ENCODE measurements at places on chromosomes 12 and 14.
A peak's percentile ranks its signal among the peaks of the same experiment; 100 is the strongest.

DNA sequence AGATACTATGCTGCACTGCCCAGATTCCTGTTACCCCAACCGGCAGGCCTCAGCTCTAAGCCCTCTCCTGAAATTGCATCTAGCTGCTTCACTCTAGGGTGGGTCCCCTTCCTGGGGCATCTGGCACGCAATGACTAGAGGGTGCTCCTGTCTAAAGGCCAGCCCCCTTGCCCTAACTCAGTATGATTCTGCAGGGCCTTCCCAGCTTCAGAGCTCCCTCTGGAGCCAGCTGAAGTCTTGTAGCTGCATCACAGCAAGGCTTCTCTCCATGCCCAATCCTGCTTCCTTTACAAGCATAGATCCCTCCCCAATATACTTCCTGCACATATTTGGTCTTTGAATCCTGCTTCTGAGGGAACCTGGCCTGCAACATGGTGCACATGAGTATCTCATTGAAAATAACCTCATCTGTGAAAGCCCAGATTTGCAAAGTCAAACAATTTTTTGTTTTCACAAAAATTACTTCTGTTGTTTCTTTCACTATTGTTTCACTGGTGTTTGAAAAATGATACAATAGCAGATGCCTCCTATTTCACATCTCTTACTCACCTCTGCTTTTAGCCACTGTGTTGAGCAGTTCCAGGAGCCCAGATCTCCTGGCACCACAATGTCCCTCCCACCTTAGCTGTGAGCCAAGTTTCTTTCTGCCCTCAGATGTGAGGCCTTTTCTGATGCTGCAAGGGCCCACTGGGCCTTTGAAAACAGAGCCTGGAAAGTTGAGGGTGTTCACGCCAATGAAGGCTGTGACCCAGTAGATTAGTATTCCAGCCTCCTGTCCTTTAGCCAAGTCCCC lies 169.5 kb upstream of the EGLN3 start:
- DNase-seq, result no peak

GRCh38 chr12:104567832-104568486 lies 111.2 kb downstream of the CHST11 start:
- no peak for DNase-seq

DNA sequence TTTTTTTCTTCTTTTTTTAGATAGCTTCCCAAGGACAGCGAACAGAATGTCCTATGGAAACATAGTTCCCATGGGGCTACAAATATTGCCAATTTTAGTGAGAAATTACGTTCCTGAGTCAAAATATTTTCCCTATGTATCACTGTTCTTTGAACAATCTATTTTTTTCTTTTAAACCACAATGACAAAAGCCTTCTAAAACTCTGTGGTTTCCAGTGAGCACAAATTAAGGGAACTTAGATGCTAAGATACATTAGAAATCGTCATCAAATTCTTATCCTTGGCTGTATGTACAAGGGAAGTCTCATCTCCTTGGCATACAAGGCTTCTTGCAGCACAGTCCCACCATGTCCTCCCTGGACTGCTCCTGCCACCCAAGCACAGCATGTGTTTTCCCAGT lies 17.9 kb downstream of the CPM start:
- no peak for DNase-seq

DNA sequence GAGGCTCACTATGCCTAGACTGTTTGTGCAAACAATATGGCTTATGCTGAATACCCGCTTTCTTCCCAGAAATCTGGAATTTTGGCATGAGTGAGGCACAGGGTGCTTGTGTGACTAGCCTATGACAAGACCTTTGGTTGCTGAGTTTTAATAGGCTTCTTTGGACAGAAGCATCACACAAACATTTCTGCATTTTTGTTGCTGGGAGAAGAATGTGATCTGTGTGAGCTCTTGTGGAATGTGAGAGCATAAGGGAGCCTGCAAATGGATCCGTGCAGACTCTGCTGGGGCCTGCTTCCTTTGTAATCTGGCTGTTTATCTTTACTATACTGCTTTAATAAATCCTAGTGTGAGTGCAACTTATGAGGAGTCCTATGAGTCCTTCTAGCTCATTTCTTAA lies 83.0 kb upstream of the ZDHHC17 start:
- no peak for DNase-seq

- DNase-seq, result no peak
Measured at GRCh38 chr12:44225149-44225510, 389.2 kb downstream of the TMEM117 start.

DNA sequence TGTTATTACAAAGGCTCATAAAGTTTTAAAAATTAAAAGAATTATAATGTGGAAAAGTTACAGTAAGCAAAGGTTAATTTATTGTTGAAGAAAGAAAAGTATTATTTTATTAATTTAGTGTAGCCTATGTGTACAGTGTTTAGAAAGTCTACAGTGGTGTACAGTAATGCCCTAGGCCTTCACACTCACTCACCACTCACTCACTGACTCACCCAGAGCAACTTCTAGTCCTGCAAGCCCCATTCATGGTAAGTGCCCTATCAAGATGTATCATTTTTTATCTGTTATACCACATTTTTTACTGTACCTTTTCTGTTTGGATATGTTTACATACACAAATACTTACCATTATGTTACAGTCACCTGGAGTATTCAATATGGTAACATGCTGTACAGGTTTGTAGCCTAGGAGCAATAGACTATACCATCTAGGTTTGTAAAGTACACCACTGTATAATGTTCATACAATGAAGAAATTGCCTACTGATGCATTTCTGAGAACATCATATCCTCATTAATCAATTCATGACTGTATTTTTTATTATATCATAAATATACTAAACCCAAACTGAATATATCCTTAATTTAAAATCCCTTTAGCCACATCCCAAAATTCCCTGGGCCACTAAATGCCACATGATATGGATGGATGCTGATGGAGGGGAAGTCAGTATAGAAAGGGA lies 43.6 kb upstream of the NID2 start:
- no peak for DNase-seq

DNA sequence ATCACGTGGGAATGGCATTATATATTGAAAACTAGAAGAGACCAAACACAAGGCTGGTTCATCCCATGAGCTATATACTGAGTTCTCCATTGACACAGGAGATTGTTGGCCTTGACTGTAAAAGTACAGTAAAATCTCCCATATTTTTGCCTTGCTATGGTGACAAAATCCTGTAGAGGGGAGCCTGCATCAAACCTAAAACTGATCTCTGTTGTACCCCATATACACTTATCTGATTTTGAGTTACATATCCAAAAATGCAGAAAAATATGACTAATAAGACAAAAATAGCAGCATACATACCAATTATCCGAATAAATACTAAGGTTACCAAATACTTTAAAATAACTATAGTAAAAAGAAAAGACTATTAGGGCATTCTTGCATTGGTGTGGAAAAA lies 60.4 kb downstream of the TMTC3 start:
- no peak for DNase-seq

GRCh38 chr14:101875727-101876554 lies 88.4 kb upstream of the DYNC1H1 start:
- no peak for DNase-seq

- no peak for DNase-seq
Measured at GRCh38 chr12:27555925-27556778, 32.1 kb downstream of the PPFIBP1 start.

- DNase-seq, result peak; percentile 79
Measured at GRCh38 chr12:57765003-57765697, 1.7 kb downstream of the CYP27B1 start.

- no peak for DNase-seq
Measured at GRCh38 chr12:78260976-78261375, 430.3 kb downstream of the NAV3 start.

DNA sequence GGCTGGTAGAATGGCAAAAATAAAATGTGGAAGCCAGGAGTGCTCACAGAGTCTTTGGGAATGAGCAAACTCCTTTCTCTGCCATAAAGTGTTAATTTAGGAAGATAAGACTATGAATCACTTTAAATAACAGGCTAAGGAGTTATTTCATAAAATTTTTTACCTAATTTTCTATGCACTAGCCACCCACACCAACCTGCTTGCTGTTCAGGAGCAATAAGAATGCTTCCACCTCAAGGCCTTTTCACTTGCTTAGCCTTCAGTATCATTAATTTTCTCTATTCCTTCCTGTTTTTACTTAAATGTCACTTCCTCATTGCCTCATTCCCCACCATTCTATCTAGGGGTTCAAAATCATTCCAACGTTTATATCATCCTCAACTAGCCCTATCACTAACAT lies 326.8 kb downstream of the CCER1 start:
- no peak for DNase-seq

DNA sequence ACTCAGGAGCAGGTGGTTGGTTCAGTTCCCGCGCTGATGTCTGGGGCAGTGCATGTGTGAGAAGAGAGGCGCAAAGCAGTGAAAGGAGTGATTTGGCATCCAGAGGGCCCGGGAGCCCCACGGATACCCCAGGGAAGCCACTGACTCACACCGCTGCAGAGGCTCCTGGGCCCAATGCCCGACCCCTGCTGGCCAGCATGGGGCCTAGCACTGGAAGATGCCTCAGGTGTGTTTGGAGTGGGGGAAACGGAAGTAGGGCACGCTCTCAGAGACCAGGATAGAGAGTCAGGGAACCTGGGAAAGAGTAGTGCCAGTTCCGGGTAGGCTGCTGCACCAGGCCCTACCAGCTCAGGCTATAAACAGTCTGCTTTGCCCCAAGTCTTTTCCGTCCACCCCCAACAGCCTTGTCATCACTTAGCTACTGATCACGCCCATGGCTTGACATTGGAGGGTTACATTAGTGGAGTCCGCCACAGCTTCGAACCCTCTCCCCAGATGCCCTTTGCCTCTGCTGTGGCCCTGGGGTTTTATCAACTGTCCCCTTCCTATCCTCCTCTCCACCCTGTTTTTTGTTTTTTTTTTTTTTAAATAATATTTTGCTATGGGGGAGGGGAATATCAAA lies 9.5 kb upstream of the CSAD start:
- DNase-seq, result peak; percentile 67

- no peak for DNase-seq
Measured at GRCh38 chr14:24613747-24614146, 4.3 kb upstream of the GZMH start.

GRCh38 chr12:12024911-12025682 lies 45.6 kb upstream of the BCL2L14 start:
- DNase-seq, result peak; percentile 56

- DNase-seq, result no peak
Measured at GRCh38 chr14:92768795-92769194, 20.4 kb upstream of the LGMN start.

DNA sequence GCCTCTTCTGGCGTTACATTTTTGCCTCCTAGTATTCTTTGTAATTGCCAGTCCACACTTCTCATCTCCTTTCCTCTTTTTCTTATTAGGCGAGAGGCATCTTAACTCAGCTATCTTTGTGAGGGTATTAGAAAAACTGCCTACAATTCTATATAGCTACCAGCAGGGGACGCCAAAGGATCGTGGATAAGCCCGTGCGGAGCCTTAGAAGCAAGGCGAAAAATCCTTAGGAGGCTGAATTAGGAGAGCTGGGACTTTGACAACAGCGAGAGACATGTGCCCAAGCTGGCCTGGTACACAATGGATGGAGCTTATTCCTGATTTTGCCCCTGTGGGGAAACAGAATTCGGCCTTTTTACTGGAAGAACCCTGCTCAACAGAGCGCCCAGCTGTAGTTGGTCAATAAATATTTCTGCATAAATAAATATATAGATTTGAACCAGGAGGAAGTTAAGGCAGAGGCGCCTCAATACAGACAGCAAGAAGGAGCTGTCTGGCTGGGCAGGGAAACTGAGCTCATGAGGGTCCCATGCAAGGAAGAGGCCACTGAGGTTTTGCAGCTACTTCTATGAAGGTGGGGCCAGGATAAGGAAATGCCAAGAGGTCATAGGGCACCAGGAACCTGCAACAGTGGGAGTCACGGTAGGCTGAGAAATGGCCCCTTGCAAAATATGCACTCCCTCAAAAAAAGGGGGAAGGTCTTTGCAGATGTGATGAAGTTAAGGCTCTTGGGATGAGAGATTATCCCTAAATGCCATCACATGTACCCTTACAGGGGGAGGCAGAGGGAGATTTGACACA lies 14.6 kb upstream of the RBM19 start:
- DNase-seq, result peak; percentile 39

- peak; percentile 56 for DNase-seq
Measured at GRCh38 chr14:61478971-61479473, 157.6 kb downstream of the PRKCH start.

DNA sequence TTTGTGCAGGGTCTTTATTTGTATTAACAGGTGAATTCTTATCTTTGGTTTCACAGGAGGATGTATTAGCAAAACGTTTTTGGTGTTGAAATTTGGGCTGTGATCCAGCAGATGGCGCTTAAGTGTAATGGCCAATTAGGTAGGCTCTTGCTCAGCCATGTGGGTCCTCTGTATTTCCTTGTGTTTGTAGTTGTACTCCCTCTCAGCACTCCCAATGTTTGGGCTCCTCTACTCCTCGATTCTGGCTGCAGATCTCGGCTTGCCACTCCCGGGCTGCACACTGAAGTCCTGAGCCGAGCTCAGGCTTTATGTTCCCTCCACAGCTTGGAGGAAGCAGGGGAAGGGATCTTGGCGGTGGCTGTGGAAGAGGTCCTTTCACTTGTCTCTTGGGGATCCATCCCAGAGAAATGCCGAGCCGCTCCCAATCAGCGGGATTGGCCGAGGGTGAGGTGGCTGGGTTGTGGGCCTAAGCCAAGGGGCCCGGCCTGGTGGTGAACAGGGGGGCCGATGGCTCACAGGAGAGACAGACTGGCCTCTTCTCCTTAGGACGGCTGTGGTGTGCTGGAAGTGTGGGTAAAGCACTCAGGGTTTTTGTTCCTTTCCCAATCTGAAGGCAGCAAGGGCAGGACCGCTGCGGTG lies 133.7 kb downstream of the AEBP2 start:
- DNase-seq, result no peak

- peak; percentile 69 for DNase-seq
Measured at GRCh38 chr12:55830601-55831446, 1.4 kb upstream of the DNAJC14 start.

DNA sequence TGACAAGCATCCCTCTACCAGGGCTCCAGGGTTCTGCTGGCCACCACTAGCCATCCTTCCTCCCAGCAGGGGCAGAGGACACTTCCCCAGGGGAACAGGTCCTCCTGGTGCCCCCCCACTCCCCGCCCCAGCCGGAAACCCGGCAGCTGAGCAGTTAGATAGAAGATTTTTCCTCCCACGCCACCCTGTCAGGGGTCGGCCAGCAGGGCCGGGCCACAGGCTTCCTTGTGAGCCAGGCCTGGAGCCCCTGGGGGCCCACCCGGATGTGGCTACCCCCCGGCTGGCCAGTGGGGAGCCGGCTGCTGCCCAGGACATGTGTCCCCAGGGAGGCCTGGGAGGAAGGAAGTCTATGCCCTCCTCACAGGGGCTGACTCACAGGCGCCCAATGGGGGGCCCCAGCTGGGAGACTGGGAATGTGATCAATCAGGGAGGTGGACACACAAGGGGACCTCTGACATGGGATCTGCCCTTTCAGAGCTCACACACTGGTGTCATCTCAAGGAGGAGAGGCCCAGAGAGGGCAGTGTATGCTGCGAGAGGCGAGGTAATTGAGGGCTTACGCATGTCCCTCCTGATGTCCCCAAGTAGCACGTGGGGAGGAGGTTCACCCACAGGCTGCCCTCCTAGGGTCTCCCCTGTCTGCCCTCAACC lies 4.2 kb downstream of the SH2B3 start:
- no peak for DNase-seq

GRCh38 chr12:110179291-110179690 lies 55.1 kb downstream of the IFT81 start:
- no peak for DNase-seq
